ENCODE measurements at places on chromosomes 2 and 18. TPM values are rescaled to one million over a fixed set of nuclear protein-coding genes. Genes with fewer than 3 reads are reported as not detected.

The CLEC4F gene
- not detected for total RNA-seq

The CD302 gene
- 80.3 TPM for total RNA-seq

The PAIP2B gene
- 8.6 TPM for total RNA-seq

The TMEM198 gene
- total RNA-seq, result 4.6 TPM

The GPAT2 gene
- 1.4 TPM for total RNA-seq

The CD8B2 gene
- not detected for total RNA-seq

DNA sequence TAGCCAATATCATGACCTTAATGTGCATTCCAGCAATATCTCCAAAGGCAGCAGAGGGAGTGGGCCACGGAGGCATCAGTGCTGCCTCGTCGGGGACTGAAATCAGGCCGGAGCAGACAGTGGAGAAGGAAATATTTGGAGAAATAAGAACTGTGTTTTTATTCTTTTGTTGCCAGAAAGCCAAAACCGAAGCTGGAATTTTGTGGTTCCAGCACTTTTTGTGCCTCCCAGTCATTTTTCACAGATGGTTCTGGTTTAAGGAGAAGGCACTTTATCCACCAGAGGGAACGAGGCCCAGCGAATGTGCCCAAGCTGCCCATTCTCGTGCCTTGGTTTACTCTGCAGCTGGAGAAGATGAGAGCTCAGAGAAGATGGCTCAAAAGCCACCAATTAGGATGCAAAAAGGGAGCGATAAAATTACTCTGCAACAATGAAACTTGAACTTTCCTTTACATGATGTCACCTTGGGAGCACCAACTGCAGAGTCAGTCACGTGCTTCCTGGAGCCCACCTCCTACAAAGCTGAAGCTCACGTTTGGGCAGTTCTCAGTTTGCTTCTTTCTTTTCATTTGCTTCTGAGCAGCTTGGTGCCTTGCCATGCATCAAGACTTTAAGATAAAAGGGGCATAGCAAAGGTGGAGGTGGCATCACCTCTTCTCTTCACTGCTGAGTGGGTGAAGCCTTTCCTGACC is 288.7 kb downstream of the LPIN1 start:
- DNase-seq, result no peak
- H3K4me1 ChIP-seq, result no peaks in the 10 kb centered on the region
- H3K4me3 ChIP-seq, result no peak overlapping the region
- H3K27me3 ChIP-seq, result no peaks in the 10 kb centered on the region
- H3K27ac ChIP-seq, result no peak overlapping the region

DNA sequence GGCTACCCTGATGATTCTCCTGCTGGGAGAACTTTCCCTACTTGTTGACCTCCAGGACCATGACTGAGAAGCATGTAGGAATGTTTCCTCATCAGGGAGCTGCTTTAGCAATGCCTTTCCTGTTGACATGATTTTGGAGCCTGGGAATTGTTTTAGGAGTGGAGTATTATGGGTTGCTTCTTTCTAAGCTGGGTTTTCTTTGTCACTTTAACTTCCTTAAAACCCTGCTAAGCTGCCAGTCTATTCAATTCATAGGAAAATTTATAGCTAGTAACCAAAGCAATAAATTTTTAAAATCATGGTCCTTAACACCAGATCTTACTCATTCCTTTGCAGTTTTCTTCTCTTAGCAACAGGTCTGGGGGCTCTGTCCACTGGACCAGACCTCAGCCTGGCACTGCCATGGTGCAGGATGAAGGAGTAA is 125.6 kb upstream of the TACR1 start:
- H3K4me3 ChIP-seq, result no peak overlapping the region
- no peaks in the 10 kb centered on the region for H3K4me1 ChIP-seq
- no peaks in the 10 kb centered on the region for H3K36me3 ChIP-seq
- no peak for DNase-seq

GRCh38 chr18:63908858-63909257 is 1.1 kb downstream of the SERPINB10 start:
- no peaks in the 10 kb centered on the region for H3K27me3 ChIP-seq
- DNase-seq, result no peak
- H3K36me3 ChIP-seq, result no peaks in the 10 kb centered on the region

- no peaks in the 10 kb centered on the region for H3K27me3 ChIP-seq
- no peak overlapping the region for H3K27ac ChIP-seq
- no peak for DNase-seq
- H3K4me1 ChIP-seq, result no peaks in the 10 kb centered on the region
- H3K36me3 ChIP-seq, result no peaks in the 10 kb centered on the region
These were observed 1579.0 kb upstream of the NXPH2 start for GRCh38 chr2:140359056-140359771.

DNA sequence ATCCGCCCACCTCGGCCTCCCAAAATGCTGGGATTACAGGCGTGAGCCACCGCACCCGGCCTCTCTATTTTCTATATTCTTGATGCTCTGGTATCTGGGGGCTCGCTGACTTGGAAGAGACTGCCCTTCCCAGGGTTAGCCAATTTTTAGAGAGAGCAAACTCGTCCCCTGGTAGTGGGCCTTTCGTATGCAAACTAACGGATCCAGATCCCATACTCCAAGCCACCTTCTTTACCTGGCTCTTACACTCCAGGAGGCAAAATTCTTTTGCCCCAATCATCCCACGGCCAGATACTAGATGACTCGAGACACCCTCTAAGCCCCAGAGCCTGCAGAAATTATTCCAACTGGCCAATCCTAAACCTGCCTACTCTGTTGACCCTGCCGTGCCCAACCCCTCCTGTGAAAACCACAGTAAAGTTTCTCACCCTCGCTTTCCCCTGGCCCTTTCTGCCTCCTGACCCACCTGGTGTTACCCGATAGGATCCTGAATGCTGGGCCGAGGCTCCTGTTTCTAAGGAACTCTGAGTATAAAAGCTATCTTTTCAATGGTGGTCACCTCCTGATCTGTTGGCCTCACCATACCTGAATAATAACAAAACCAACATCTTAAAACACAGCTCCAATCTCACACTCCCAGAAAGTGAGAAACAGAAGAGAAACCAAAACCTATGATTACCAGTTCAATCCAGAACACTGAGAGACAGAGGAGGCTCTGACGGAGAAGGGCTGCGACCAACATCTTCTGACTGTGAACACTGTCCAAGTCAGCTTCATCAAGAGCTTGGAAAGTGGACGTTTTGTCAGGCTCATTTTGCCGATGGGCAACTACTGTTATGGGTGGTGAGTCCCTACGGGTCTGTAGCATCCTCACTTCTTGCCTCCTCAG is 57.6 kb upstream of the ZNF532 start:
- no peaks in the 10 kb centered on the region for H3K36me3 ChIP-seq
- H3K27me3 ChIP-seq, result no peaks in the 10 kb centered on the region
- no peak overlapping the region for H3K4me3 ChIP-seq
- H3K4me1 ChIP-seq, result no peaks in the 10 kb centered on the region

DNA sequence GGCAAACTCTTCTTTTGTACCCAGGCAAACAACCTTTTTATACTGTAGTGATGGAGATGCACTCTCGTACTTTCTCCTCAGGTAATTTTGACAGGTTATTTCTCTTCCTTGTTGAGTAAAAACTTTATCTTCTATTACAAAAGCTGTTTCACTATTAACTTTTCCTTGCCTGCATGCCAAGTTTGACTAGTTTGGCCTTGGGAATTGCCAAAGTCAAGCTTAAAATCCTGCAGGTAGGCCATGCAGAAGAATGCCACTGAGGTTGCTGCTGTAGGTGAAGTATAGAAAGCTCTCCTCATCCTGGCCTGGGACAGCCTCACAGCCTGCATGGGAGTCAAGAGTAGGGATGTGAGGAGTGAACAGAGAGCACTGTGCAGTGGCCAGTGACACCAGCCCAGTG is 1293.5 kb upstream of the CHAC2 start:
- peaks cover 6% of the 10 kb centered on the region for H3K4me1 ChIP-seq
- no peaks in the 10 kb centered on the region for H3K27me3 ChIP-seq
- no peak overlapping the region for H3K27ac ChIP-seq
- H3K4me3 ChIP-seq, result no peak overlapping the region

DNA sequence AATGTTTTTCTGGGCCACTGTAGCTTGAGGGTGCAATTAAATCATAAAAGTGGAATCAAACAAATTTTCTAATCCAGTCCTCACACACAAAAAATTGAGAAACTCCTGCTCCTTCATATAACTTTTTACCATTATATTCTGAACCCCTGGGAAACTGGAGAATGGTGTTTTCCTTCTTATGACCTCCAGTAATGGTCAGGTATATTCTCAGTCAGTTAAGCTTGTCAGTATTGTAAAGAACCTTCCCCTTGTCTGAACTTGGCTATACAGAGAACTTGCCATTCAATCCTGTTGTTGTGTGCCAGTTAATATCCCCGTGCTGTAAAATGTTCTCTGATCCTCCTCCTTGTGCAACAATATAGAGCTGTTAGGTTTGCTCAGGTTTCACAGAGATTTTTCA is 39.5 kb downstream of the ZNF804A start:
- no peaks in the 10 kb centered on the region for H3K4me1 ChIP-seq

DNA sequence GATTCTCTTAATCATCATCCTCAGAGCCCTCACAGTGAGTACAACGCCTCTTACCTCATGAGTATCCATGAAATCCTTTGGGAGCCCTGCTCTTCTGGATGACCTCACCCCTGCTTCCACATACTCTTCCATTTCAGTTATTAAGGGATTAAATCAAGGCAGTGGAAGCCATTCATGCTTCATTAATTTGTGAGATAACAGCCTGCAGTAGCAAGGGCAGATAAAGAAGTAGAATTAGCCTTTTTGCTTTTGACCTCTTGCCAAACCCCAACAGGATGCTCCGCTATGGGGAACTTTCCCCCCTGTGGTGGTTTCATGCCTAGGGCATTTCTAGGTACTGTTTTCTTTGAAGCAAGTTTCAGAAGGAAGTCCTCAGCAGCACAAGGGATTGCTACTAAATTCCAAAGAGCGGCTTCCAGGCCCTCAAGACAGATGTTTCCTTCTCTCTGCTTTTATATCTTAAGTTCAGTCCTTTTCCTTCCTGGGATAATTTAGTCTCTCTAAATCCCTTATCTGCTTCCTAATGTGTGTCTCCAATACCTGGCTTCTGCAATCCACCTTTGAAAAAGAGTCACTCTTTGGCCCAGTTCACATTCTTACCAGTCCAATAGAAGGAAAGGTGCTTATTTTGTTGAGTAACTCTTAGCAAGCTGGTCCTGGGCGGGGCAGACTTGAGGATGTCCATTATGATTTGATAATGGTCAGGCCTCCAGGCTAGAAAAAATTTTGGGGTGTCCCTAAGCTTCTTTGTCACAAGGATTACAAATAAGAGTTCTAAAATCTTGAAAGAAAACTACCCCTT is 76.9 kb downstream of the MYO1B start:
- no peaks in the 10 kb centered on the region for H3K27me3 ChIP-seq
- no peak for DNase-seq
- no peak overlapping the region for H3K4me3 ChIP-seq
- no peaks in the 10 kb centered on the region for H3K36me3 ChIP-seq

- H3K27me3 ChIP-seq, result no peaks in the 10 kb centered on the region
- H3K4me1 ChIP-seq, result no peaks in the 10 kb centered on the region
- DNase-seq, result no peak
- no peak overlapping the region for H3K27ac ChIP-seq
- H3K4me3 ChIP-seq, result no peak overlapping the region
- H3K36me3 ChIP-seq, result no peaks in the 10 kb centered on the region
These were observed 154.0 kb downstream of the AGAP1 start for GRCh38 chr2:235647877-235648276.

DNA sequence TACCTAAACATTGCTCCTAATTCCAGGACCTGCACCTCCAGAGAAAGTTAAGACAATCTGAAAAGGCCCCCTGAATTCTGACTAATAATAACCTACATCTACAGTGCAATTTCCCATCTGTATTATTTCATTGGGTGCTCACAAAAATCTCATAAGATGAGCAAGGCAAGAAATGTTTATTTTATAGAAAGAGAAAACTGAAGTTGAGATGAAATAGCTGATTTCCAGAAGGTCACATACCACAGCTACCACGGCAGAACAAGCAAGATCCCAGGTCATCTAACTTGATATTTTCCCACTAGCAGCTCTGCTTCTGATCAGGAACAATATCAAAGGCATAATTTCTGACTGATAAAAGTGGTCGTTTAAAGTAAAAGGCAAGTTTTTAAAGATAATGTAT is 105.8 kb upstream of the COL5A2 start:
- H3K27ac ChIP-seq, result no peak overlapping the region
- H3K27me3 ChIP-seq, result no peaks in the 10 kb centered on the region
- H3K4me3 ChIP-seq, result no peak overlapping the region
- H3K36me3 ChIP-seq, result no peaks in the 10 kb centered on the region
- DNase-seq, result no peak

GRCh38 chr18:22439447-22439846 is 21.7 kb upstream of the CTAGE1 start:
- no peaks in the 10 kb centered on the region for H3K36me3 ChIP-seq
- H3K4me1 ChIP-seq, result no peaks in the 10 kb centered on the region
- no peak for DNase-seq
- H3K4me3 ChIP-seq, result no peak overlapping the region
- no peaks in the 10 kb centered on the region for H3K27me3 ChIP-seq
- no peak overlapping the region for H3K27ac ChIP-seq

GRCh38 chr2:191150230-191150599 is 579 bp downstream of the STAT4 start:
- H3K4me3 ChIP-seq, result peak overlapping the region; percentile 39
- no peak for DNase-seq
- no peaks in the 10 kb centered on the region for H3K27me3 ChIP-seq
- H3K27ac ChIP-seq, result no peak overlapping the region
- no peaks in the 10 kb centered on the region for H3K4me1 ChIP-seq

DNA sequence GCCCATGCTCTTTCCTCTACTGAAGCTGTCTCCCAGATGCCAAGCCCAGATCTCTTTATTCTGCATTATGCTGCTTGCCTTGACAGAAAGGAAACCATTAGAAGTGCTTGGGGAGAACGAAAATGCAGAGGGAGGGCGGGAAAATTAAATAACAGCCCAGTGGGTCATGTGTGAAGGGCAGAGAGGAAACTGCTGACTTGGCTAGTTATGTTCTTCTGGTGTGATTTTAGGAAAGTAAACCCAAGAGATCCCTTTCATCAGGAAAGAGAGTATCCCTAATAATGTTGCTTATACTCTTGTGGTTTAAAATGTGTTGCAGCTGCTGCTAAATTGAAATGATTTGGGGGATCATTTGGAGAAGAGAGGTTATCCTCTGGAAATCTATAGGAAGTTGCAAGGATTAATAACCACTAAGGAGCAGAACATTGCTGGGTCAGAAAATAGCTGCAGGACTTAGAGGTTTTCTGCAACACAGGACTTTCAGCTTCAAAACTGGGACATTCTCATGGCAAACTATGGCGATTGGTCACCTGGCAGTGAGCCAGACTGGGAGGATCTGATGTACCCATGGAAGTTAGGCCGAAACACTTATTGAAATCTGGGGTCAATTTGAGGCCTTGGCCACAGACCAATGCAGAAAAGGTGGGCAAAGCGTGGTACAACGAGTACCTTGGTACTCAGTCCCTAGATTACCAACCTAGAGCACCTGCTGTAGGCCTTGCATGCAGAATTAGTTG is 172.2 kb downstream of the TMEM247 start:
- H3K27ac ChIP-seq, result no peak overlapping the region
- H3K36me3 ChIP-seq, result no peaks in the 10 kb centered on the region
- no peak overlapping the region for H3K4me3 ChIP-seq
- H3K4me1 ChIP-seq, result peaks cover under 1% of the 10 kb centered on the region
- DNase-seq, result peak; percentile 12

All from thyroid gland (tissue), 4 donors.